ENCODE measurements at places on chromosomes 5 and 9.

- DNase-seq, result peak; percentile 46
Observed at GRCh38 chr9:91101611-91102168, 260.0 kb downstream of the AUH start.

DNA sequence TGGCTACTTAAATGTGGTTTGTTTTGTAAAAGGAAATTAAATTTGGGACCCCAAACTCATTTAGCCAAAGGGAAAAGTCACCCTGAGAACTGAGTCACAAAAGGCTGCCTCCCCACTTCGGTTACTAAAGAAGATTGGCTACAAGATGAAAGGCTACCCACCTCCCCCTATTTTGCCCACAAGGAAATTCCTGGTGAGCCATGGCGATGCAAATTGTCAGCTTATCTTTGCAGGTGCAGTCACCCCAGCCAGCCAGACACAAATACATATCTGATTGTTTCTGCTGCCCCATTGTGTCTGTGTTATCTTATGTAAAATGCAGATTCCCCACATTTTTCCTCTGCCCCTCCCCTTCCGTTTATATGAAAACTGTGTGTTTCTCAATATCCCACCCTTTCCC lies 8.9 kb downstream of the PAEP start:
- DNase-seq, result no peak

GRCh38 chr5:81265101-81265500 lies 32.0 kb downstream of the CKMT2 start:
- no peak for DNase-seq

- no peak for DNase-seq
Observed at GRCh38 chr9:37566716-37567115, 9.5 kb downstream of the FBXO10 start.

- no peak for DNase-seq
Observed at GRCh38 chr9:70701163-70701562, 286.7 kb upstream of the KLF9 start.

DNA sequence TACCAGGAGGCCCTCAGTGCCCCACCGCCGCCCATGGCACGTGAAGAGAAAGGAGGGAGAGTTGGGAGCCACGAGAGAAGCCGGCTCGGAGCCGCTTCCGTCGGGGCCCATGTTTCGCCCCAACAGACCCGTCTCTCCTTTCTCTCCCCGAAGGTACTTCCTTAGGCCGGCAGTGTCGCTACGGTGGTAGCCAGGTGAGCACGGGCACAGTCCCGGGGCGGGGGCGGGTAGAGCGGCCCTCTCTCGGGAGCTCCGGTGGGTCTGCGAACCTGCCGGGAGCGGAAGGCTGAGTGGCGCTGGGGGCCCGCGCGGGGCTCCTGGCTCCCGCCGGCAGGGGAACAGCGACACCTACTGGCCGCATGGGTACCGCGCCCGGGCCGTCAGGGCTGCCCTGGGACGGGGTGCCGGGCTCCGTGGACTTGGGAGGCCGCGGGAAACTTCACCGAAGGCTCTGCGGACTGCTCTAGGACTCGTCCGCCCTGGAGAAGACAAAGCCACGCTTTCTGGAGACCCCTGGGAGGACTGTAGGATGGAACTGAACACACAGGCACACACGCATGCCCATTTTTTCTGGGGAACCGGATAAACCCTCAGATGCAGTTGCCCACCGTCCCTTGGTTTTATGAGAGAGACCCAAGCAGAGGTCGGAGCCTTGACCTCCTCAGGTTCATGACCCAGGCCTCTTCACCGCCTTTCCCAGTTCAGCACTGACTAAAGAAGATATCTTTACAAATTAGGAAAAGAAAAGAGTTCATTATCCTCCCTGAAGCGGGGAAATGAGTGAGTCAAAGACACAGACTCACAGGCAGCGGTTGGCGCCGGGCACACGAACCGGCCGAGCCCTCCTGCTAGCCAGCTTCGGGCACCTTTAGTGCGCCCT lies 202.5 kb downstream of the MEF2C start:
- DNase-seq, result peak; percentile 76
